NCI-H1092 (cell line): ENCODE measurements at places on chromosomes 3 and 15.

DNA sequence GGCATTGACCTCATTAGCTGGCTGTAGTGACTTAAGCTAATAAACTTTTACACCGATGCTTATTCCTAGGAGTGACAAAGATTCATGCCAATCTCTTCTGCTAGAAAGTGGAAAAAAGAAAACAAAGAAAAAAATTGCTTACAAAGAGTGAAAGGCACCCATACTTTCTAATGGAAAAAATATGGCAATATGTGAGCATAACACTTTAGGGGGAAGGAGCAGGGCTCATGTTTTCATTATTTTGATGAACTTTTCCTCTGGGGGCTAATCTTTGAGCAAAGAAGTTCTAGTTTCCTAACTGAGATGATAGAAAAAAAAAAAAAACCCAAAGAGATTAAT lies 94.8 kb upstream of the THRB start:
- no peak for DNase-seq

GRCh38 chr3:172929451-172929850 lies 178.9 kb downstream of the ECT2 start:
- no peak for DNase-seq

DNA sequence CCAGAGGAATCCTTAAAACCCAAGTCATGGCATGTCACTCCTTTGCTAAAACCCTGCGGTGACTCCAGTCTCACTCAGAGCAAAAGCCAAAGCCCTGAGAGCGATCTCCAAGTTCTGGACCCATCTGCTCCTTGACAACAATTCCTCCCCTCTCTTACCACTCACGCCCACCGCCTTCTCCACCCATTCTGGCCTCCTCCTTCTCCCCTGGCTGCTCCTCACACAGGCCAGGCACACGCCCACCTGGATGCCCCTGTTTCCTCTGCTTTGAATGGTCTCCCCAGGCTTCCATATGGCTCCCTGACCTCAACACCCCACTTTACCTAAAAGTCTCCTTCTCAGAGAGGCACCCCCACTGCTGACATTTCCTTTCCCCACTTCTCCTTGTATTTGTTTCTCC lies 146.1 kb upstream of the LINGO1 start:
- no peak for DNase-seq

DNA sequence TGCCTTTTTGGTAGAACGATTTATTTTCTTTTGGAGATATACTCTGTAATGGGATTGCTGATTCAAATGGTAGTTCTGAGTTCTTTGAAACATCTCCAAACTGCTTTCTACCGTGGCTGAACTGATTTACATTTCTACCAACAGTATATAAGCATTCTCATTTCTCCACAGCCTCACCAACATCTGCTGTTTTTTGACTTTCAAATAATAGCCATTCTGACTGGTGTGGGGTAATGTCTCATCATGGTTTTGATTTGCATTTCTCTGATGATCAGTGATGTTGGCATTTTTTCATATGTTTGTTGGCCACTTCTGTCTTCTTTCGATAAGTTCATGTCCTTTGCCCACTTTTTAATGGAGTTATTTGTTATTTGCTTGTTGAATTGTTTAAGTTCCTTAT lies 154.0 kb downstream of the ABHD5 start:
- DNase-seq = no peak

GRCh38 chr3:146247911-146248310 lies 3.0 kb downstream of the PLSCR4 start:
- no peak for DNase-seq

DNA sequence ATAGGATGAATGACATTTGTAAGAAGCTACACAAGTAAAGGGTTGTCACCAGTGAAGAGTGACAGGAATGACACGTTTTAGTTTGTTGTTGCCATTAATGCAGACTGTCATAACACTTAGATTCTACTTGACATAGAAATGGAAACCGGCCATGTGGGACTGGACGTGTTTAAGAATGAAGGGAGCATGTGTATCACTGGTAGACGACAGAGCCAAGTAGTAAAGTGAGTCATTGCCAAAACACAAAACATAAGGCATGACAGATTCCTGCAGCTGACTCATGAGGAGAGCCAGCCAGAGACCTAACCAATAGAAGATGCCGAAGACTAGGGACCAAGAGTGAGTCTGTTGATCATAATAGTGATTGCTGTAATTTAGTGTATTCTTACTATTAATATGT lies 106.2 kb upstream of the PLAAT1 start:
- DNase-seq = no peak

GRCh38 chr3:38226273-38226672 lies 39.3 kb upstream of the SLC22A13 start:
- DNase-seq = no peak

- DNase-seq = no peak
These were observed 25.4 kb downstream of the PDIA5 start for GRCh38 chr3:123092243-123092642.

- DNase-seq = no peak
These were observed 30.4 kb downstream of the GABRR3 start for GRCh38 chr3:98004721-98005120.

GRCh38 chr15:65856821-65857455 lies 12.4 kb upstream of the RAB11A start:
- no peak for DNase-seq

GRCh38 chr15:63718590-63719035 lies 115.1 kb downstream of the HERC1 start:
- no peak for DNase-seq

GRCh38 chr3:131922356-131922755 lies 112.5 kb downstream of the CPNE4 start:
- DNase-seq = no peak
